ENCODE measurements at places on chromosomes 7 and 10. TPM values are rescaled to one million over a fixed set of nuclear protein-coding genes. Genes with fewer than 3 reads are reported as not detected.

Gene GJD4
- polyA plus RNA-seq = not detected

Gene FKBP6
- 0.91 TPM for polyA plus RNA-seq

Gene HOXA2
- 18.0 TPM for polyA plus RNA-seq

Gene EN2
- not detected for polyA plus RNA-seq

Gene NXPH1
- not detected for polyA plus RNA-seq

Gene INA
- 0.45 TPM for polyA plus RNA-seq

Gene POLR2J3
- polyA plus RNA-seq = 51.6 TPM

Gene GPR37
- polyA plus RNA-seq = 6.2 TPM

Gene CCZ1B
- polyA plus RNA-seq = 85.6 TPM

Gene C10orf143
- 5.4 TPM for polyA plus RNA-seq

Gene RNF148
- polyA plus RNA-seq = 0.34 TPM

Gene ADAM12
- polyA plus RNA-seq = 14.8 TPM

Gene ENKUR
- polyA plus RNA-seq = 1.6 TPM

Gene GRID2IP
- 0.77 TPM for polyA plus RNA-seq

Gene IGFBP3
- 37.6 TPM for polyA plus RNA-seq

Gene ZNF804B
- polyA plus RNA-seq = 0.14 TPM

Gene ASB10
- not detected for polyA plus RNA-seq

Gene RBP3
- polyA plus RNA-seq = 0.07 TPM

Gene MPP7
- polyA plus RNA-seq = 12.7 TPM

Gene C7orf57
- 2.5 TPM for polyA plus RNA-seq

Gene C10orf67
- 0.50 TPM for polyA plus RNA-seq

Gene ANKRD30A
- polyA plus RNA-seq = not detected

Gene ATP6V0E2
- polyA plus RNA-seq = 14.0 TPM

Gene CLDN3
- polyA plus RNA-seq = 17.0 TPM

Gene FAM25G
- not detected for polyA plus RNA-seq

Gene MYH16
- 0.28 TPM for polyA plus RNA-seq
